Activated T-helper 2 cell treated with anti-CD3 and anti-CD28 coated beads, Interferon-gamma antibody, Interleukin-2, Interleukin-4, amounts not matched to agents 10 μg/mL and 5 μg/mL and 100 μg/mL, durations not matched to agents 14 hours and 24 hours and 36 hours (primary cell): ENCODE measurements at places on chromosomes 7 and 10.

GRCh38 chr7:155979566-155979965, 167.3 kb upstream of the SHH start:
- no peak for DNase-seq

DNA sequence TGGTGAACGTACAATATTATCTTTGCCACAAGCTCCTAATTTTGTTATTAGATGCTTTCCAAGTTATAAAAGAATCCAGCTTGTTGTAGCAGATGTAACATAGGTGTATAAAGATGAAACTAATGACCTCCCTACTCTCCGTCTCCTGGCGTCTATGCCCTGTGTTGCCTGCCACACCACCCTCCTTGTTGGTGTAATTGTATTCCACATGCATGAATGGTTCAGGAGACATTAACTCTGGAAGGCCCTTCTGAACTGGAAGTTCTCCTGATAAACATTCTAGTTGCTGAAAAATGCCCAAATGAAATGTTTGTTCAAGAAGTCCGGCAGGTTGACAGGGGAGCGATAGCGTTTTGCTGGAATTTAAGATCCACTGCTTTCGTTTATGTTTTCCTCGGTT, 53.9 kb upstream of the SEPHS1 start:
- DNase-seq: no peak

DNA sequence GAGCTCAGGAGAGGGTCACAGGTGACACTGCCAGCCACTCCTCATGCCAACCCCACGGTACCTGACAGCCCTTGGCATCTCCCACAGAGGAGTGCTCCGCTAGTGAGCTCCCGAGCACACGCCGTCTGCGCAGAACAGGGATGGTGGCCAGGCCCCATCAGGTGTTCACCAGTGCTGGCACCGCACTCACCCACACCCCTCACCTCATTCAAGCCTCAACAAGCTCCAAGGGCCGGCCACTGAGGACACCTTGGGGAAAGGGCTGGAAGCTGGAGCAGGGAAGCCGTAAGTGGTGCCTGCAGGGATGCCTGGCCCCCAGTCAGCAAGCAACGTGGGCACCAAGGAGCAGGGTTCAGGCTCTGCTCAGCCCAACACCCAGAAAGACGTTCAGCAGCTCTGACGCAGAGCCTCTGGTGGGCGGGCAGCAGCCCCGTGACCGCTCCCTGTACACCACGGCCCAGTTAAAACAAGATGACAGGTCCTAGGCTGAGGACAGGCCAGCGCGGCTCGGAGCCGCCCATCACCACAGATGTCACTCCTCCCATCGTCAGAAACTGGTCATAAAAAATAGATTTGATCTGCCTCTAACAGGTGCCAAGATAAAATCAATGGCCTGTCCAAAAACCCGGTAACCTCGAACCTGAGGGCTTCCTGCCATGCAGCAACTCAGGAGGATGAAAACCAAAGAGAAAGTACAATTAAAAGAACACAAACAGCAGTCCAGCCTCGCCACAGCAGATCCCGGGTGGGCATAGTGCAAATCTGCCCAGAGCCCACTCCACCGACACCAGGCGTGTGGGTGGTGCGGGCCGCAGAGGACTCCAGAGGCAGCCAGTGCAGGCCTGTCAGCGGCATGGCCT, 275.9 kb downstream of the MAD1L1 start:
- no peak for DNase-seq

- DNase-seq: no peak
Measured at GRCh38 chr7:83487801-83488200, 161.1 kb downstream of the SEMA3E start.

- no peak for DNase-seq
Measured at GRCh38 chr7:142883571-142884285, 1.8 kb downstream of the TRPV6 start.

GRCh38 chr10:19347621-19348020, 299.0 kb downstream of the MALRD1 start:
- DNase-seq: no peak

DNA sequence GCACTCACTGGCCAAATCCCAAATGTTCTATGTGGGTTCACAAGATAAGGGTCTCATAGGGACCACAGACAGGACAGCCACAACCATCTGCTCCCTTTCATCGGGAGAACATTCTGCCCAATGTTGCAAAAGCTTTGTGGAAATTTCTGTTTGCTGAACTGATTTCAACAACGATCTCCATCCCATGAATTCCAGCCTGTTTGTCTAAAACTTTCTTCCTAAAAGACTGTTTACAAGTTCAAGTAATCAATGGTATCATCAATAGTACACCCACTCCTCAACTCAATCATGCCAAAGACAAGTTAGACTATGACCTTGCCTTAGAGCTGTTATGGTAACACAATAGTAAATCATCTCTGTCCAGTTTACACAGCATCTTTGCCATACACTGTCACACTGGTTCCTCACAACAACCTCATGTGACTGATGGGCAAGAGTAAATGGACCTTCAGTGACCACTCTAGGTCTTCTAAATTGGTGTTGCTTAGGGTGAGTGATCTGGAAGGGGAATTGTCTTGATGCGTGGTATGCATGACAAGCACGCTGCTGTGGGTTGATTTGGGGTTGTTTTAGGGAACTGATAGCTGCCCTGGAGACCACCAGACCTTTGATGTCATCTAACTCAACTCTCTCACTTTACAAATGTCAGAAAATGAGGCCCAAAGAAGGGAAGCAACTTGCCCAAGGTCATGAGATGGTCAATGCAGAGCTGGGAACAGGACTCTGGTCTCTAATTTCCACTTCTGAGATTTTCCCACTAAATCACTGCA, 95.1 kb downstream of the PPP1R3C start:
- DNase-seq: no peak

- no peak for DNase-seq
Measured at GRCh38 chr7:50376056-50376820, 71.7 kb downstream of the IKZF1 start.

DNA sequence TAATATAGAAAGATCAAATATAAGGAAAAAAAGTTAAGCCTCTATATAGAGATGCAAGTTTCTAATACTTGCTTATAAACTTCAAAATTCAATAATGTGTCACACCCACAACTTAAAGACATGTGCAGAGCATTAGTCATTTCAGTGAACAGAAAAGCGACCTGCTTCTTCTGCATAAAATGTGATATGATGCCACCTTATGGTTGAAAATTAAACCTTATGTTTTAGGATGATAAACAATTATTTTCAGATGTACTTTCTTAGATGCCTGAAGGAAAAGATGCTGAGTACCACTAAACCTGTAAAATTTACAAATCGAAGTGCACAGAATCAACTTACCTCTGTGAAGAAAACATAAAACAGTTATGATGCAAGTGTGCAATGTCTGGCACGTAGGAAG, 96.0 kb downstream of the MTERF1 start:
- DNase-seq: no peak

DNA sequence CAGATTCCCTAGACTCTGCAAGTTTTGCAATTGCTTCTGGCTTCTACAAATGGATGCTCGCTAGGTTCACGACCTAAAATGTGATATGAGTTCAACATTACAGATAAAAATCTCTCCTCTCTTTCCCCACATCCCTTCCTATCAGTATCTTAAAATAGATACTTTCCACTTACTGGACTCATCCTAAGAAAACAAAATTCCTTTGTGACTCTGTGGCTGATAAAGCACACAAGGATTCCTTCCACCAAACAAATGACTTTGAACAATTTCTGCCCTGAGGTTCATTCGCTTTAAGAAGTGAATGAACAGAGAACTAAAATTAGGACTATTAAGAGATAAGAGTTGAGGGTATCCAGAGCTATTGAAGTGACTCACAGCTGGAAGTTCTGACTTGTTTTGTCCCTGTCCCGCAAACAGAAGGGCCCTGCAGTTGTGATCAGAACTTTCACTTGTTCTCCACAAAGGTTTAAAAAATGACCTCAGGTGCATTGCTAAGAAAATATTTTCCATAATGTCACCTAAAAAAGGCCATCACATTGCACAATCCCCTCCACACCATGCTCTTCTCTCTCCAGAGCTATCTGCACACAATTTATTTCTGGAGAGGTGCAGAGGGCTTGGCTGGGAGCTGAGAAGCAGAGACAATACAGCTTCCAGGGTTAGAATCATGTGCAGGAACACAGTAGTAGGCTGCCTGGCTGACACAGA, 96.1 kb downstream of the PIP4K2A start:
- DNase-seq: no peak

GRCh38 chr7:65925040-65925439, 52.2 kb downstream of the VKORC1L1 start:
- no peak for DNase-seq

- DNase-seq: no peak
Measured at GRCh38 chr7:39808796-39809481, 141.1 kb upstream of the CDK13 start.

DNA sequence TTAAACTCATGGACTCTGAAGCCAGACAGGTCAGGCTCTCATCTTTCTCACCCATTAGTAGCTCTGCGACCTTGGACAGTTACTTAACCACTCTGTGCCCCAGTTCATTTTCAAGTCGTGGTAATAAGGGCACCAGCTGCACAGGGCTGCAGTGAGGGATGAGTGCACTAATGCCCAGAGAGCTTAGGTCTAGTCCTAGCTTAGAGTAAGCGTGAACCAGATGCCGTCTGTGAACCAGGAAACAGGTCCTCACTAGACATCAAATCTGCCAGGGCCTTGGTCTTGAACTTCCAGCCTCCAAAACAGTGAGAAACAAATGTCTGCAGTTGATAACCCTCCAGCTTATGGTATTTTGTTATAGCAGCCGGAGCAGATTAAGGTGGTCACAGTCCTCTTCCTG, 222.4 kb upstream of the PFKP start:
- no peak for DNase-seq

- no peak for DNase-seq
Measured at GRCh38 chr7:47526466-47526865, 55.4 kb downstream of the TNS3 start.

DNA sequence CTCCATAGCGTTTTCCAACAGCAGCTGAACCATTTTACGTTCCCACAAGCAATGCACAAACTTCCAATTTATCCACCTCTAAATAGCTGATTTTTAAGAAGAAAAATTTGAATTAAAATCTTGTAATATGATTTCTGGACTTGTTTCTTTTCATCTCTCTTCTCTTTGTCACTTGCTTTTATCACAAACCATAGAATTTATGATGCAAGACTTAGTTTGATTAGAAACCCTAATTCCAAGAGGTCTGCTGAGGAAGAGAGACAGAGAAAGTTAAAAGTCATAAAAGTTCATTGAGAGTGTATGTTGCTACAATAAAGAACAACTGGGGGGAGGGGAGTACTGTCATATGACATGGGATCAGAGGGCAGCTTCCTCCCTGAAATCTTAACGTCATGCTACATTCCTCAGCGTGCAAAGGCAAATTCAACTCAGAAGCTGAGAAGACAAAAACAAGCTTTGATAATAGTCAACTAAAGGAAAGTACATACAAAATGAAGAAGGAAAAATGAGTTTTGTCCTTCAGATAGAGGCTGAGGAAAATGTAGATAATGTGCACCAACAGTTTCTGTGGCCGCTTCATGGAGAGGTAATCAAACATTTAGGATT, 18.4 kb upstream of the CUBN start:
- DNase-seq: no peak

- no peak for DNase-seq
Measured at GRCh38 chr10:7908541-7909210, 90.4 kb downstream of the TAF3 start.

GRCh38 chr10:404346-404745, 269.1 kb downstream of the ZMYND11 start:
- no peak for DNase-seq

- DNase-seq: no peak
Measured at GRCh38 chr10:28594406-28594805, 61.5 kb downstream of the WAC start.

- DNase-seq: no peak
Measured at GRCh38 chr7:30647589-30648364, 34.5 kb downstream of the CRHR2 start.

DNA sequence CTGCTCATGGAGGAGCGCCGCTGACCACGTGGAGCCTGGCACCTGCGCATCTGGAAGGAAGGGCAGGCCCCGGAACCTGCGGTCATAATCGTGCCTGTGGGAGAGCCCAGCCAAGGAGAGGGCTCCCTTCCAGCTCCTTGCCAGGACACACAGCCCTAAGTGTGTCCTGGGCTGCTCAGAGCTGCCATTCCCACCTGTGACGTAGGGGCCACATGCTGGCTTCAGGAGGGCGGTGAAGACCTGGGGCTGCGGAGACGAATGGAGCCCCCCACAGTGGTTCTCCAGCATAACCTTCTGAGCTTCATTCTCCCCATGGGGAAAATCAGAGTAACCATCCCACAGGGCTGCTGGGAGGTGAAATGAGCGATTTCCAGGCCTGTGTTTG, 127.6 kb upstream of the CHST15 start:
- no peak for DNase-seq

GRCh38 chr10:125738206-125738605, 18.7 kb downstream of the EDRF1 start:
- DNase-seq: no peak

DNA sequence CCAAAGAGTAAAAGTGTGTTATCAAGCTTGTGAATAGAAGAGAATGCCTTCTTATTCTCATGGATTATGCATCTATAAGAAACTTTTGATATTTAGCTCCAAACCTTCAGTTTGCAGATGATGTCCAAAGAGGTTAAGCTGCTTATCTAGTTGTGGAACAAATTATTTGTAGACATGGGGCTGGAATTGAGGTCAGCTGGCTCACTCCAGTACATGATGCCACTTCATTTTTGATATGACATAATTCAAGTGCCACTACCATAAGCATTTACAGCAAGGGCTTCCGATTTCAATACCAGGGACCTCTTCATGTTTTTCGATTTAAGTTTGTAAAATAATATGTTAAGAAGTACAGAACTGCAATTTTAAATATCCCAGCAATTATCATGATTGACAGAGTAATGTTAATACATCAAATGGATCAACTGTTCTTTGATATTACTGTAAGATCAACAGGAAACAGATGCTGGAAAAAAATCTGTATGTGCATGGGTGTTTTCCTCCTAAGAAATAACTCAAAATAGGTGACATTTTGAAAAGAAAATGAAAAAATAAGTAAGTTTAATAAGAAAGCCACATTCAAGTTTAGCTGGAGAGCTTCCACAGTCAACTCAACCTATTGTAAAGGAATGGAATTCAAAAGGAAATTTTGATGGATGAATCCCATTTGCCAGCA, 12.7 kb downstream of the FAM3C start:
- no peak for DNase-seq

DNA sequence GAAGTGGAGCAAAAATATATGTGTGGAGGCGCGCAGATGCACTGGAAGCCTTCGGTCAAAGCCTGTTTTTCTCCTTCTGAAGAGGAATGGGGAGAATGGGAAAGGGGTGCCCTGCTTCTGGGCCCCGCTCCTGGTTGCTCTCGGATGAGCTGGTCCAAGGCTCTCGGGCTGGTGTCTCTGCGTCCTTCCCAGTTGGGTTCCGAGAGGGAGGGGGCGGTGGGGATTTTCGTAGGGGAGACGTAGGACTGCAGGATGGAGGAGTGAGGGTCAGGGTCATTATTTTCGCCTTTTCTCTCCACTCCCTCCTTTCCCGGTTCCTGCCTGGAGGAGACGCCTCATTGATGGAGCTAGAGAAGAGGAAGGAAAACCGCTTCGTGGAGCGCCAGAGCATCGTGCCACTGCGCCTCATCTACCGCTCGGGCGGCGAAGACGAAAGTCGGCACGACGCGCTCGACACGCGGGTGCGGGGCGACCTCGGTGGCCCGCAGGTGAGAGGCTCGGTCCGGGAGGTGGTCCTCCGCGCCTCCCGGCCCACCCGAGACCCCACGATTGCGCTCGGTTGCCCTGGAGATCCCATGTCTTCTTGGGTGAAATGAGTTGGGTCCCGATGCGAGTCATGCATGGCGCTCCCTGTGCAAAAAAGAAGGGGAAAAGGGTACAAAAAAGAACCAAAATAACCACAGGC, 790 bp downstream of the ADAM22 start:
- DNase-seq: no peak

GRCh38 chr7:113085781-113086390, 741 bp downstream of the GPR85 start:
- DNase-seq: no peak

- DNase-seq: no peak
Measured at GRCh38 chr7:118372530-118372929, 148.0 kb downstream of the ANKRD7 start.
